Stimulated activated CD4-positive, alpha-beta T cell treated with anti-CD3 and anti-CD28 coated beads, TNF-alpha, amount 100 ng/mL, for 1 hour (primary cell): ENCODE measurements at places on chromosomes 12 and 14.

GRCh38 chr14:51929166-51929565 lies 60.2 kb upstream of the RTRAF start:
- DNase-seq = no peak

DNA sequence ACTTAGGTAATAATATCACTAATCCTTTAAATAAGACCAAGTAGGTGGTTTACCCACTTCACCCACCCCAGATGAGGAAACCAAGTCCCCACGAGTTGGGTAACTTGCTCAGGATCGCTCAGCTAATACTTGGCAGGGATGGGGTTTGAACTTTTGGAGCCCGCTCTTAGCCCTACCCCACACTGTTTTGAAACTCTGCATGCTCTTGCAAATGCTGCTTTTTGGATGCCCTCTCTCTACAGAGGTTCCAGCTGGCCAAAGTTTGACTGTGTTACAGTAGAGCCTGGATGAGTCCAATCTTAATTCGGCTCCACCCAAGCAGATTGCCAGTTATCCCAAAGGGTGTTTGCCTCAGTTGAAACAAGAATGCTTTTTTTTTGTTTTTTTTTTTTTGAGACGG lies 6.8 kb downstream of the PLEKHG3 start:
- DNase-seq = no peak

GRCh38 chr12:30909349-30910037 lies 17.1 kb upstream of the TSPAN11 start:
- DNase-seq = no peak

- DNase-seq = no peak
Measured at GRCh38 chr14:20746566-20746965, 879 bp downstream of the EDDM3A start.

DNA sequence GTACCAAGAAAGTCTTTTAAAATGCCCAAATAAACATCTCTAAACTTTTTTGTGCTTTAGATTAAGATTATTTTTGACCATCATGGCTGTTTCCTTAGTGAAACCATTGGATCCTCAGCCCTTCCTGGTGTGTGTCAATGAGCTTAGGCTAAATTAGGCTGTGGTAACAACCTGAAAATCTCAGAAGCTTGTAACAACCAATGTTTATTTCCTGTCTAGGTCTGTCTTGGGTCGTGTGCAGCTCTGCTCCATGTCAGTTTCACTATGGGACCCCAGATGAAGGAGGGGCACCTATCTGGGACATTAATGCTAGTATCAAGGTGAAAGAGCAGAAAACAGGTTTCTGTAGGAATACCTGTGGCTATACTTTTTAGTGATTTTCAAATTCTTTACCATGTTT lies 49.9 kb downstream of the KCNMB4 start:
- DNase-seq = no peak

DNA sequence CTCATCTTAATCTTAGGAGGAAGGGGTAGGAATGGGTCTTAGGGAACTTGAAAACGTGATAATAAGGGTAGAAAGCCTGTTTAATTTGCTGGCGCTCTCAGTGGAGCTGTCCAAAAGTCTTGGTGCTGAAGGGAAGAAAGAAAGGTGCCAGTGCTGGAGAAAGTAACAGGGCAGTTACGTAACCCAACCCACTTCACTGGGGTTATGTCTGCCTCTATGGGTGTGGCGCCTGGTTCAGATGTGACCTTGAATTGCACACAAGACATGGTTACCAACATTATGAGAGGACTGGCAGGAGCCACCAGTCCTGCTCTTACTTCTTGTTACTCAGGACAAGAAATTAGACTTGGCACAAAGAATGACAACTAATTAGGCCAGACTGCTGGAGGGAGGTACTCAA lies 18.6 kb upstream of the GPATCH2L start:
- no peak for DNase-seq

- no peak for DNase-seq
Measured at GRCh38 chr12:68482660-68483059, 128.0 kb upstream of the RAP1B start.

- DNase-seq = no peak
Measured at GRCh38 chr12:124837958-124838803, 25.5 kb downstream of the SCARB1 start.

DNA sequence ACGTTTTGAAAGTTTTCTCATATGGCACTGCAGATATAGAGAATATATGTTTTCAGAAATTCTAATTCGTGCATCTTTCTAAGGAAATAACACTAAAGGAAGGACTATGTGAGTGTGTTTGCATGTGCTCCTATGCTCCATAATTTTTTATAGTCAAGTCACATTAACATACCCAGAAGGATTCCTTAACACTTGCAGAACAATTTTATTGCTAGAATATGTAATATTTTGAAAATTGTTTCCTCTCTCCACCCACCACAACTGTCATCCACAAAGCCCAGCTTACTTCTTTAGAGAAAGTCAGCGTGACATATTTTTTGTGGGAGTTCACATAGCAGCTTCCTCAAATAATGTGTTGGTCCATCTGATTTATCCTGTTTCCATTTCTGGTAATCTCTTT lies 604.6 kb upstream of the MGAT4C start:
- DNase-seq = no peak

GRCh38 chr12:85016413-85016812 lies 19.7 kb downstream of the TSPAN19 start:
- no peak for DNase-seq

DNA sequence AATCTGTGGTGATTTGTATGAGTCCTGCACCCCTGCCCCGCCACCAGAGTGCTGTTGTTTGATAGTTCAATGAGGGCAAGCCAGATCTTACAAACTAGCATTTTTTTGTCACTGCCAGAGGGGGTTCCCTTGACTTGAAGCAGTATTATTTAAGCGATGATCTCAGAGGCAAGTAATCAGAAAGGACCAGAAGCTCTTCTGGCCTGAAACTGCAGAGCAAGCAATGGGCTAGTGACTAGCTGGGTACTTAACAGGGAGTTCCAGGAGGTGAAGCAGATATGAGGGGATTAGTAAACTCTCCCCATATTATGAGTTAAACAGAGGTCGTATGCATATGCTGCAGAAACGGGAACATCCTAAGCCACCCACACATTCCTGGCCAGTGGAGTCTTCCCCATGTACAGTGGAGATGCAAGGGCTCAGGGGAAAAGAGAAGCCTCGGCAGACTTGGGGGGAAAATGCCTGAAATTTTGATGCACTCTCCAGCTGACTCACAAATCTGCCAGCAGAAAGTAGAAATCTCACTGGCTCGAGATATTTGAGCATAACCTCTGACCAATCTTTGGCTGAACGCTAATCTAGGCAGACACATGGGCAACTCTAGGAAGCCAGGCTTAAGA lies 8.3 kb upstream of the CRACR2A start:
- DNase-seq = no peak
